ENCODE measurements at places on chromosomes 3 and 15. TPM values are rescaled to one million over a fixed set of nuclear protein-coding genes. Genes with fewer than 3 reads are reported as not detected.

DNA sequence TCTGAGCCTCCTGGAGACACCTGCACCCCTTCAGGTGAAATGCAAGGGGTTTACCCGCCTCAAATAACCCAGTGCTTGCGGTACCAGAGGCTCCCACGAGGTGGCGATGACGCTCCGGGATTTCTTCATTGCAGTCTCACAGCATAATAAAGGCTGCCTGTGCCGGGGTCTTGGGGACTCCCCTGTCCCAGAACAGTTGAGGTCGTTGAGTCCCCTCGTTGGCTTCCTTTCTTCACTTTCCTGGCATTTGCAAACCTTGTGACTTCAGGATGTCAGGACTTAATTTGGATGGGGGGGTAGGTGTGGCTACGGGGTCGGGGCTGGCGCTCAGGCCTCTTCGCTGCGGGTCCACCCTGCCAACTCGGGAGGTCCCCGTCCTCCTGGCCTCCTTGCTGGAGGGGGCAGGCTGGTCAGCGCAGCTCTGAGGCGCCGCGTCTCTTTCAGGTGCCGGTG lies 1.3 kb downstream of the GNAT1 start:
- peak; percentile 67 for DNase-seq

DNA sequence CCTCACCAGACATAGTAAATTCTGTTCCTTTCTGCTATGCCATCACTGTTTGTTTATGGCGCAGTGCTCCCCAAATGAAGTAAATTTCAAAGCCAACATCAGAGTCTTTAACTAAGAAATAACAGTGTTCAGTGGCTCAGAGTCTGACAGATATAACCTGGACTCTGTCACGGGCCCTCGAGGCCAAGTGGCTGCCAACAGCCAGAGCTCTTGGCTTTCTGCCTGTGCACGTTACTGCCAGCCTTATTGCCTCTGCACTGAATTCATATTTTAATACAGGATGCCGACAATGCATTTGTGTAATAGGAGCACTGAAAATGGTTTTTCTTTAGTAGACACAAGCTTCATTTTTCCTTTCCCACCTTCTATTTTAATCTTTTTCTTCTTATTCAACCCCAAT lies 219.9 kb downstream of the NLGN1 start:
- no peak for DNase-seq

GRCh38 chr3:51502562-51502910 lies 2.7 kb upstream of the DCAF1 start:
- no peak for DNase-seq

DNA sequence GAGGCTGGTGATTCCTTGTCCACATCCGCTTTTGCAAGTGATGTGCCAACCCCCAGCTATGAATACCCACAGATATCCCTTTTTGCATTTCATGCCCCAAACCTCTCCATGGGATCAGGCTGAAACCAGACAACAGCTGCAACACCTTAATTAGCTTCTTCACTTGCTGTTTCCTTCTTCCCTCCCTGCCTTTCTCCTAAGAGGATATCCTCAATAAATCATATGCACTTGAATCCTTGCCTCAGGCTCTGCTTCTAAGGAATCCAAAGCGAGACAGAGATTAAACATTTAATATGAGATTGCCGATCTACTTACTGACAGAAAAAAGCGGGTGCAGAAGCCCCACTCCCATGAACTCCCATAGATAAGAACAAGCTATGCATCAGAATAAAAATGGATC lies 138.1 kb downstream of the CNTN6 start:
- DNase-seq, result no peak

DNA sequence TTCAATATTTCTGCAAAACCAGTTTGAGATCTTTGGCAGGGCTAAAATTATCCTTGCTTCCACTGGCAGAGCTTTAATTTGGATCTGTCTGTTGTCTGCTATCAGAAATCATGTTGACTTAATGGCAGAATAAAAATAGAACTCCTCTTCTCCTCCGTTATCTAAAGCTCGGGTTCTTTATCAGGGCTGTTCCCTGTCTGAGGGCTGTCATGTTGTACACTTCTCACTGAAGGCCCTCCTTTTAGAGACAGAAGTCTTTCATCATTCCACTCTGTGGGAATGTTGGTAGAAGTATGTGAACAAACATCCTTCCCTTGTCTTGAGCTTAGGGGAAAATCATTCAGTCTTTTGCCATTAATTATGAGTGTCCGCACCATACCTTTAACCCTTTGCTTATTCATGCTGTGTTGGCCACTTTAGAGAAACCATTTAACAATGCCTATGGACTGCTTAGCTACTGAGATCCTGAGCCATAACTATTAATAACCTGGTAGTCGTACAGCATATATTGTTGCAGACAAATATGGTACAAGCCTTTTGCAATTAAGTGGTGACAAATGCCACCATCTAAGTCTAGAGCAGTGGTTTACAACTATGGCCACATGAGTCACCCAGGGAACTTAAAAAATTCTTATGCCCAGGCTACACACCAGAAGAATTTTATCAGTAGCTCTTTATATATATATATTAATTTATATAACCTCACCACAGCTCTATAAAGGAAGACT lies 226.0 kb upstream of the TPM1 start:
- DNase-seq, result no peak

DNAJB11 gene
- 58.7 TPM for polyA plus RNA-seq

IL17RD gene
- 10.7 TPM for polyA plus RNA-seq

DNA sequence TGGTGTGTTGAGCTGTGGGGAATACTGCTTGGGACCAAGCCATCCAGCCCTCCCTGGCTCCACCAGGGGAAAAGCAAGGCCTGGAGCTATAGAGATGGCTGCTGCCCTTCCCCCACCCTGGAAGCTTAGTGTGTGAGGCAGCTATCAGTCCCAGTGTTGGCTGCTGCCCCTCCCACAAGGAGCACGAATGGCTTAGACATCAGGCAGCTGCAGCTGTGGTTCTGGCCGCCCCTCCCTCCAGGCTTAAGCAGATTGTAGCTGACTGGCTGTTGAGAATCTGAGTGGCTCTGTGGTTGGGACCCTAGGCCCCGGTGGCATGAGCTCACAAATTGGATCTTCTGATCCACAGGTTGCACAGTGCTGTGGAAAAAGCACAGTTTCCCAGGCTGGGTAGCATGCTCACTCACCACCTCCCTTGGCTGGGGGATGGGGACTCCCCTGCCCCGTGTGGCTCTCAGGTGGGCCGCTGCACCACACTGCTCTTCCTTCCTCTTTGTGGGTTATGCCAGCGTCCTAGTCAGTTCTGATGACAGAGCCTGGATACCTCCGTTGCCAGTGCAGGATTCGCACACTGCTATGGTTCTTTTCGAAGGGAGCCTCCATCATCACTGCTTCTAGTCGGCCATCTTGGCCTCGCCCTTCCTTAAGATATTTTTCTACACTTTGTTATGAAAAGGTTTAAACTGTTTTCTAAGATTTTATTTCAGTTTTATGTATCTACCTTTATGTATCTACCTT lies 21.2 kb upstream of the SUCNR1 start:
- no peak for DNase-seq

DNA sequence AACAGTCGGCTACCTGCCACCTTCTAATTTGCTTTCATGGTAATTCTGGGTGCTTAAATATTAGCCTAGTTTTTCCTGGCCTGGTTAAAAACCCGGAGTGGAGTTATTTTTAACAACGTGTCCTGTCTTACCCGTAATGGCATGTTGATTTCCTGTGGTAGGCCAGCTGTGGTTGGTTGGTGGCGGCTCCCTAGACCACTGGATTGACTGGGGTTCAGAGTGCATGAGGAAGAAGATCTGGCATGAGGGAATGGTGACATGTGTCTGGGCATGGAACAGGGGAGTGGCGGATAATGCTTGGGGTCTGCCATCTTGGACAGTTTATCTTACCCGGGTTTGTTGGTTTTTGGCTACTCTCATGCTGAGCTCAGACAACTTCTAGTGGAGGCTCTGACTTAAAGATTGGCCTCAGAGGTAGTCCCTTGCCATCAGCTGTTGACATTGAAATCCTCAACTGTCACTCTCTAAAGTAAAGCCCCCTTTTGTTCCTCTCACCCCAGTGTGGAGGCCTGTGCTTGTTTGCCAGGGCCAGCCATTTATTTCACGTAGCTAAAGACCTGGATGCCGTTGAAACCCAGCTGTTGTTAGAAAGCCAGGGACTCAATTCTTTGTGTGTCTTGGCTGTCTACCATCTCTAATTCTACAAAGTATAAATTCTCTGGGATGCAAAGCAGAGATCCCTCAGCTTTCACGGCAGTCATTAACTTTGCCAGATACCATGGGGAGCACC lies 81.6 kb downstream of the DNASE1L3 start:
- no peak for DNase-seq

GABRA5 gene
- polyA plus RNA-seq, result not detected

DNA sequence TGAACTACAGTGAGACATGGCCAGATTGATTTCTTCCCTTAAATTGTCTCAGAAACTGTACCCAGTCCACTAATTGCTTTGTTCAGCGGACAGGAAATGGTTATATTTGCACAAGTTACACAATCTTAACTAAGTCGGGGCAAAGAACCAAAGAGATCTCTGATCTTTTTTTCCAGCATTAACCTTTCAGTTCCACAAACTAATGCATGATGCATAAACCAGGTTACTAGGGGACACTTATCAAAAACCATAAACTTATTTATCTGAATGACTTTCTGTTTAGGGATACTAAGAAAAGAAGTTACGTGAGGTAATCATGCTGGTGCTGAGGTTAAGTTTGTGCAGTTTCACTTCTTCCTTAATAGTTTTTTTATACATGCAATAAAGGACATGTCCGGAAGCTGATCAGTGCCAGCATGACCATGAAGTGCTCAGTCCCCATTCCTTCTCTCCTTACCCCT lies 22.4 kb downstream of the FNDC3B start:
- DNase-seq, result peak; percentile 42

- DNase-seq, result peak; percentile 19
Measured at GRCh38 chr3:191328383-191328961, 722 bp upstream of the CCDC50 start.

ILDR1 gene
- polyA plus RNA-seq, result 6.7 TPM

- no peak for DNase-seq
Measured at GRCh38 chr3:186361762-186362536, at the start of gene DGKG. Gene DGKG (minus strand): TSS chr3:186362234. CDS start chr3:186320459, 41,775 bp downstream.

- DNase-seq, result peak; percentile 42
Measured at GRCh38 chr15:89206908-89207331, 14.5 kb downstream of the RLBP1 start.

IMPG2 gene
- 0.80 TPM for polyA plus RNA-seq

STXBP5L gene
- polyA plus RNA-seq, result 0.10 TPM

DNA sequence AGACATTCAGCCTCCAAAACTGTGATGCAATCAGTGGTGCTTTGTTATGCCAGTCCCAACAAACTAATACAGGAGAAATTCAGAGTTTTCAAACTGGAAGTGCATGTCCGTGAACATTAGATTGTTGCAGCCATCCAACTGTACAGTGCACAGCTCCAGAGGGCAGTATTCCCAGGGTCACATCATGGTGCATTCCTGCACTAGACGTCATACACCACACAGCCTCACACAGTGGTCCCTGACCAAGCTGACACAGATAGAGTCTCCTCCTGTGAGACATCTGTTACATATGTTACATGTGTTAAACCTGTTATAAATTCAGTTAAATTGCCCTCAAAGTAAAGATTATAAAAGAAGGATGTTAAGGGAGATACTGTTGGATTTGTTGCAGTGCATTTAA lies 209.0 kb downstream of the LRRN1 start:
- DNase-seq, result no peak

DNA sequence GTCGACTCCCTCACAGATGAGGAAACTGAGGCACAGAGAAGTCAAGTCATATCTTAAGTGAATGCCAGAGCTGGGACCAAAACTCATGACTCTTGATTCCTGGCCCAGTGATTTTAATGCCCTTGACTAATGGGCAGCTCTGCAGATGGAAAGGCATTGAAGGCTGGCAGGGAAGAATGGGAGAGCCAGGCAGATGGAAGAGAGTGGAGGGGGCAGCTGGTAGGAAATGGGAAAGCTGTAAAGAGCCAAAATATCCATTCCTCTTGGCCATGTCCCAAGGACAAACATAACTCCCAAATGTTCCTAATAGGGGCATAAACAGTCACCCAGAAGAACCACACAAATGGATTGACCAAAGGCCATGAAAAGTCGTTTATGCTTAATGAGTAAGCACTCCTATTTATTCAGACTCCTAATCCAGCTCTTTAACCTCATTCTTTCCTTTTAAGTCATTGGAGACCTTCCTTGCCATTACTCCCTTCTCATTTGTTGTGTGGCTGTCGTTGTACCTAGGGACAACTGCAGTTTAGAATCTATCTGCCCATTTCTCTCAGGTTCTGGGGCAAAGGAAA lies 330.5 kb upstream of the ROPN1 start:
- no peak for DNase-seq

ARHGAP31 gene
- 32.3 TPM for polyA plus RNA-seq

DNA sequence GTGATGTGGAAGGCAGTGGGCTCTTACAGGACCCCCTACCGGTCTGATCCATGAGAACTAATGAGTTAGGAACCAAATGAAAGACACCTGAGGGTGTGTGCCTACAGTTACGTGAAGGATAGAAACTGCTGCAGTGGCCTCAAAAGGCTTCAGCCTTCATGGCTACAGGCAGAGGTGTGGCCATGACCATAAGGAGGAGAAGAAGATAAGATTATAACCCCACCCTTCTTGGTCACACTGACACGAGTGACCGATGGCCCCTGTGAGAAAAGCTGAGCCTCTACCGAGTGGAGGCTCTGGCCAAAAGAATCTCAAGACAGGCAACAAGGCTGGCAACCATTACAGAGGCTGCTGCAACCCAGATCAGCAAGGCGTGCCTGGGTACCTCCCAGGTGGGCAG lies 6.3 kb downstream of the RFT1 start:
- no peak for DNase-seq

ISLR2 gene
- 6.4 TPM for polyA plus RNA-seq

- DNase-seq, result no peak
Measured at GRCh38 chr15:40915116-40915661, 14.0 kb upstream of the DLL4 start.

DNA sequence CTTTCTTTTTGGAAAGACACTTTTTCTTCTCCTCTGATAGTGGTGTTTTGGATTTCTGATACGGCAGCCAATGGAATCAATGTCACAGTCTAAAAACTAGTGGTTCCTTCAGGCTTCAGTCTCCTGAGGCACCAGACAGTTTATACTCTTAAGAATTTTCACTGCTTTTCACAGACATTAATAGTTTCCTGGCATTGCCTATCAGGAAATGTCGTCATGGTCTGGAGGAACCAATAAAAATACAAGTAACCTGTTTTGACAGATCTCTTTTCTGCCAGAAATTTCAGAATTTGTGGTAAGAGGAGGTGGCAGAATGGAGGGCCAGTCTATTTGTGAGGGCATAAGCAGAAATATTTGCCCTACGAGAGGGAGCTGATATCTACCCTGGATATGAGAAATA lies 44.8 kb downstream of the FILIP1L start:
- DNase-seq, result no peak

GRCh38 chr3:193710286-193711165 lies 117.5 kb downstream of the OPA1 start:
- DNase-seq, result no peak

GRCh38 chr15:39029741-39030140 lies 465.1 kb upstream of the RASGRP1 start:
- no peak for DNase-seq
